ENCODE measurements at places on chromosomes 4 and X.

DNA sequence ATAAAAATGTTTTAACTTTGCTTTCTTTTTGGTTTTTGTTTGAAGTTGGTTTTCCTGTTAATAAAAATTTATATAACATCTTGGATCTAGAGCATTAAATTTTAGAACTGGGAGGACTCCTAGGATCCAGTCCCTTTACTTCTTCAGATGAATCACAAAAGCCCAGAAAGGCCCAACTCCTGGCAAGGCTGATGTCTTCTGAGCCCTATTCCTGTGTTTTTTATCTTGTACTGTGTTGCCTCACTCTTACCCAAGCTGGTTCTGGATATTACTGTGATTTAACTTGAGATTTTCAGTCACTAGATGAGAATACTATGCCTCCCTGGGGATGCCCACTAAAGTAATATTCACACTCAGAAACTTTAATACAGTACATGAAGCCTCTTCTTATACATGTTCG lies 127.1 kb upstream of the GALNT7 start:
- no peak for DNase-seq

DNA sequence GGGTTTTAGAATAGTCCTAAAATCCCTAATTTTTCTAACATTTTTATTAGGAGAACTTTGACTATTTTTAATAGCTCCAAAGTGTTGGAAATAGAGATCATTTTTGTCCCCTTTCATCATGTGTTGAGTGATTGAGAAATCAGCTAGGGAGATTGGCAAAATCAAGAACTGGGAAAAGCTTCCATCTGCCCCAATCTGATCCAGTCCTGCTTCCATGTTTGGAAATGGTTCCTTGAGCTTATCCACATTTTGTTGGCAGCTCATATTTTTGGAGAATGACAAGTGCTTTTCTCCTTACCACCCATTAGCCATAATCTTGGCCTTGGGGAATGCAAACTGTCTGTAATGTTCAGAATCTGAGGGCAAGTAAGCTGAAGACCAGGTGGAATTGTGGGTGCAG lies 73.9 kb downstream of the SYNPO2 start:
- no peak for DNase-seq

DNA sequence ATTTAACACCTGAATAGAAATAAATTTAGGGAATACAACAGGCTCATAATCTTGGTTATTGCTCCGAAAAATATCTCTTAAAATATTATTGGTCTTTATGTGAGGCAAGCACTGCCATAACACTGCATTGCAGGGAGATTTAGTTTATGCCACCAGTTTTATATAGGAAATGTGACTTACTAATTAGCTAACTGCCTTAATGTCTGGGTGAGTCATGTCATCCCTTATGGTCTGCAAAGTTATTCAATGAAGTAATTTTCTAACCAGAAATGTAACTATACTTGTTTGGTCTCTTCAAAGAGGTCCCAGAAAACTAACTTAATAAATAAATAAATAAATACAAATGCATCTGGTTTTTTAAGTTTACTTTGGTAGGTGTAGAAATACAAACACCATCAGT lies 597.2 kb downstream of the GALNTL6 start:
- DNase-seq: no peak

GRCh38 chr4:139589336-139590018 lies 33.5 kb upstream of the SETD7 start:
- DNase-seq: no peak

- DNase-seq: no peak
Observed at GRCh38 chr4:81135501-81135900, 79.5 kb downstream of the PRKG2 start.

DNA sequence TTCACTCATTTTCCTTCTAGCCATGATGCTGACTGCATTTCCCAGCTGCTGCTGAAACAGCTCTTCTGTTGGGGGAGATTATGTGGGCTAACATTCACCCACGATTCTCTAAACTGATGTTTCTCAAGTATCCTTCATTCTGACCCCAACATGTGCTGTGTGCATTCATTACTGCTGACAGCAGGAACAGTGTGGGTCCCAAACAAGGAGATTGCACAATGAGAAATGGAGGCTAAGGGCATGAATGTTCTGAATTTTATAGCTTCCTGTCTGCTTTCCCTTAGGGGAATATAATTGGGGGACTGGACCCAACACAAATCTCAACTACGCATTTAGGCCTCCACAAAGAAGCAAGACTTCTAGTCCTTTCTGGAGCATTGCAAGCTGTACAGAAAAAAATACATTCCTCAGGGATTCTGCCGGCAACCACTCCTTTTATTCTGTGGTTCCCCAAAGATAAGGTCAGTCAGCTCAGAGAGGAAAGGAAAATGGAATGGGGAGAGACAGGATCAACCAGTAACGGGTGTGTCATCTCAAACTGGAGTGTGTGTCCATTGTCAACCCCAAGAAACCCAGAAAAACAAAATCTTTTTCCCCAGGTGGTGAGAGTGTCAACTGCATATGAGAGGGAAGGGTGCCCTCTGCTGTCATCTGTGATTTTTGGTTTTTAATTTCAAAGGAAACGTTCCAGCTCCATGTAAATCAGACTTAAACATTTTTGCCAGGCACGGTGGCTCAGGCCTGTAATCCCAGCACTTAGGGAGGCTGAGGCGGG lies 81.5 kb upstream of the EGFL6 start:
- peak; percentile 29 for DNase-seq

GRCh38 chr4:168679819-168680218 lies 183.0 kb downstream of the PALLD start:
- DNase-seq: no peak

GRCh38 chrX:2486476-2487133 lies 14.2 kb downstream of the DHRSX start:
- no peak for DNase-seq

DNA sequence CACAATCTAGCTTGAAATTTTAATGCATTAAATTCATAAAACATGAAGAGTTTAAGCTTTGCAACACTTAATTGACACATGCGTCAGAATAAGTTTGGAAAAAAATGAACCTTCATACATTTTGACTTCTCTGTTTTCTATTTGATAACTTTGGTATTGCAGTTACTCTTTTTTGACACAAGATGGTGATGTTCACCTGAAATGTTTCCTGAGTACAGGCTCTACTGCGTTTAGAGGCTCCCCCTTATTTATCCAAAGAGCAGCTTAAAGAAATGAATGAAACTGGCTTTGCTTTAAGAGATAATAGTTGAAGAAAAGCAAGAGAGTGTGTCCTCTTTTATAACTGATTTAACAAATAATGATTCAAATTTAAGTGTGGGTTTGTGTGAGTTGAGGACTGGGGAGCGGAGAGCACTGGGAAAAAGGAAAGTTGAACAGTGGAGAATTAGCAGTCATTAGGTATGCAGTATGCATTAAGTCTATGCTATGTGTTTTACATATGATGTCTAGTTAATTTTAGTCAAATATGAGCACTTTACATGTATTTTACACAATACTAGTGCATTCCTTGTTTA lies 180.6 kb upstream of the NUDT6 start:
- DNase-seq: no peak

Measured in activated T-cell treated with anti-CD3 and anti-CD28 coated beads for 4 hours (primary cell).